Ecto neural progenitor cell (in vitro differentiated cells): ENCODE measurements at places on chromosomes 2 and 18.

GRCh38 chr2:99715956-99716355 is 226.1 kb upstream of the REV1 start:
- DNase-seq: no peak

DNA sequence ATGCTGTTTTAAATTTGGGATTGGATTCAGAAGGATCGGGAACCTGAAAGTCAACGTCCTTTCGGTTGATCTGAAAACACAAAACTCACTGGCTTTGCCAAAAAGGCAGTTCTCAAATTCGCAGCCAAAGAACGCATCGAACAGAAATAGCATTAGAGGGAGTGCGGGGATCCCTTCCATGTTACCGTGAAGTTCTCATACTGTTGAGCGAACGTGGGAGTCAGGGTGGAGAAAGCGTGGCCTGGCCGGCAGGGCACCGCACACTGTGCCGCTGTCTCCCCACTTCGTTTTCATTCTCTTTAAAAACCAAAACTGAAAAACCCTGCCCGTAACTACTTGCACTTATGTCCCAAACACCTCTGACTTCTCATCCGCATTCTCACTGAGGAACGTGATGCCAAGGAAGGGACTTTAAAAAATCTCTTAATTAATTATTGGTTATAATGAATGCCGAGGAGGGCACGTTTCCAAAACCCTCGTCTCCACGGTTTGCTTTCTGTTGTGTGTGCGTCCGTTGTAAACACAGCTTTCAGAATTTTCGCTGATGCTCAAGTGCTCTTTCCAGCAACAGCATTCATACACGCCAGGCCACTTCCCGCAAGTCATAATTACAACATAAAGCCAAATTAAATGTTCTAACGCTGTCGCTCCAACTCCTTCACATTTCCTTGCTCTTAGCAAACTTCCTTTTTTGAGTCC is 60.9 kb upstream of the TWIST2 start:
- DNase-seq: no peak

- no peak for DNase-seq
Measured at GRCh38 chr18:50306944-50307343, 19.5 kb upstream of the CXXC1 start.

DNA sequence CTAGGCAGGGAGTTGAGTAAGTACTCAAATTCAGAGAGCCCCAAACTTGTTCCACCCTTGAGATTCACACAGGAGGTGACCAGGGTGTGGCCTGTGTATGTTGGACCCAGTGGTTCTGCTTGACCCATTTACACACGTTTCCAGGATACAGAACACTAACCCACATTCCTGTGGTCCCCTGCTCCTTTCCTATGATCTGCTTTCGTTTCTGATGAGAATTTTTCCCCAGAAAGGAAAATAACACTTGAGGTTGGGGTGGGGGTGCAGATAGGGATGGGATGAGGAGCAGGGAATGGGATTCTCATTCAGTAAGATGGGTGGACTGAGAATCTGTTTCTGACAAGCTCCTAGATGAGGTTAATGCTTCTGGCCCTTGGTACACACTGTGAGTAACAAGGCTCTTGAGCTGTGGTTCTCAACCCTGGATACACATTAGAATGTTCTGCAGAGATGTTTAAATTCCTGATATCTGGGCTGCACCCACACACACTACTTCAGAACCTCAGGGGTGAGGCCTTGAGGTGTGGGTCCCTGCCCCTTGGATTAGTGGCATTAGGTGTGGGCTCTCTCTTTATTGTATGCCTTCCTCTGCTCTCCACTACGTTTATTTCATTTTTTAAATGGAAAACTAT is 58.4 kb downstream of the TPGS2 start:
- no peak for DNase-seq

- no peak for DNase-seq
Measured at GRCh38 chr2:186917866-186918265, 68.9 kb upstream of the ZSWIM2 start.

DNA sequence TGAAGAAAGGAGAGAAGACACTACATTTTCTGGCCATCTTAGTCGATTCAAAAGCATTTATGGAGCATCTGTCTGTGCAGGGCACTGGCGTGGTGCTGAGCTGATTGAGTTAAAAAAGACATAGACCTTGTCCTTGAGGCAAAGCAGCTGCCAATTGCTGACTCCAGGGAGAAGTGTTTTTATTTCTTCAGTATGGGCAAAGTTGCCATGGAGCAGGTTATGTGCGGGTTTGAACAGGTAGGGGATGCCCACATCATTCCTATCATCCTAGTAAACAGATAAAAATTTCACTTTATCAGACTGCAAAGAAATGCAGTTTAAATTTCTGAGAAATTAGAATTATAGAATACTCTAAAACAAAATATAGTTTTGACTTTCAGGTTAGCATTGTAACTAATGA is 125.8 kb downstream of the NUP35 start:
- DNase-seq: no peak

DNA sequence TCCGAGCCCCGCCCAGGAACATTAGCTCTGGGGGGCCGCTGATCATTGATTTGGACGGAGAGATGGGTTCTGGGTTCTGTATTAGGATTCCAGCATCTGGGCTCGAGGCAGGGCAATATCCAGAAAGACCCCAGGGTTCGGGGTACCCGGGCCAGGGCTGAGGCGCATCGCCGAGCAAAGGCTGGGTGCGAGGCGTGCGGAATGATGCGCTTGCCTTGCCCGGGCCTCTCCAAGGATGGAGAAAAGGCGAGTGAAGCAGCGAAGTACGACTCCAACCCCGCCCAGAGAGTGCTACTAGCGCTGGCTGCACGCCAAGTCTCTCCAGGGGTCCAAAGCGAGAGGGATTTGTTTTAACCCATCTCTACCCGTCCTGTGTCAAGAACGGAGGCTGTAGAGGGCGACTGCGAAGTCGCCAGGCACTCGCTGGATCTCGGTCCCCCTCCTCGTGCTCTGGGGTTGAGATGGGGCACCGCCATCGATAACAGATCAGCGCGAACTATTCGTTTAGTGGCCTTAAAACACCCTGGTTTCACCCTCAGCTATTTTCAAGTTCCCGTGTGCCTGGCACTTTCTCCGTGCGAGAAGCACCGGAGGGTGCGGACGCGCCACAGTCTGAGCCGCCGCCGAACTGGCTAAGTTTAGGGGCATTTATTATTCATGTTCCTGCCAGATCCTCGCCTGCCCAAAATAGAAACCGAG is 1.9 kb downstream of the ADCYAP1 start:
- peak; percentile 59 for DNase-seq

DNA sequence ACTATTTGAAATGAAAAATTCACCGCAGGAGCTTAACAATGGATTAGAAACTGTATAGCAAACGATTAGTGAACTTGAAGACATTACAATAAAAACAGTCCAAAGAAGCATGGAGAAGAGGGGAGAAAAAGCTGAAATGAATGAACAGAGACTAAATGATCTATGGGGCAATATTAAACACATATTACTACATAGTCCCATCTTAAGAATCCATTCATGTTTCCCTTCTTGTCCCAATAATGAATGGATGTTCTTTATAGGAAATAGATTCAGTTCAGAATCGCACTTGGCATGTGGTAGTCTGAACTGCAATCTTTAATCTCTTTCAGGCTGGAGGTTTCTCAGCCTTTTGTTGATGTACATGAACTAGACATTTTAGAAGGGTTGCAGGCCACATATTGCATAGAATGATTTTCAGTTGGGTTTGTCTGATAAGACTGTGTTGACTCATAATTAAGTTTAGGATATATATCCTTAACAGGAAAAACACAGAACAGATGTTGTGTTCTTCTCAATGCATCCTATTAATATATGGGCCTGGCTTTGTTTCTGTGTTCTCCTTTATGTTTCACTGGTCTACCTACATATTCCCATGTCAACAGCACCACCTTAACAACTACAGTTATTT is 27.9 kb downstream of the CCDC88A start:
- no peak for DNase-seq

- no peak for DNase-seq
Measured at GRCh38 chr2:132974467-132975095, 304.6 kb upstream of the LYPD1 start.

GRCh38 chr2:46014911-46015654 is 282.1 kb upstream of the EPAS1 start:
- no peak for DNase-seq

GRCh38 chr2:241340631-241341163 is 15.4 kb upstream of the FARP2 start:
- DNase-seq: no peak

DNA sequence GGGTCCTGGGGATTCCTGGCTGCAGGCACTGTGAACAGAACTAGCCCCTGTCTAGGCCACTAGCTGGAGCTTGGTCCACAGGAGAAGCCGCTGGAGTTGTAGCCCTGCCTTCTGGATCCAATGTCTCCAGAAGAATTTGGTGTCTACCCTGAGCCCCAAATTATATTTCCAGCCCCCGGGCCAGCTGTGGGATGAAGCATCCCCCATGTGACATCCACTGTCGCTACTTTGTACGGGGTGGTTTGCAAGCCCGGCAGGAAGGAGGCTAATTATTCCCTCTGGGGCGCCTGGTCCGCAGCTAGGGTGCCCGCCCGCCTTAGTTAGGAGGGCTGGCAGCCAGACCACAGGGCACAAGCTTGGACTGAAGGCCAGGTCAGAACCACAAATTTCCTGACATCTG is 106.5 kb downstream of the SMAD7 start:
- no peak for DNase-seq

GRCh38 chr2:107936433-107937359 is 49.6 kb upstream of the SLC5A7 start:
- DNase-seq: no peak

- no peak for DNase-seq
Measured at GRCh38 chr2:25313711-25314513, 27.8 kb downstream of the DNMT3A start.

GRCh38 chr18:2049986-2050385 is 521.3 kb downstream of the METTL4 start:
- DNase-seq: no peak

DNA sequence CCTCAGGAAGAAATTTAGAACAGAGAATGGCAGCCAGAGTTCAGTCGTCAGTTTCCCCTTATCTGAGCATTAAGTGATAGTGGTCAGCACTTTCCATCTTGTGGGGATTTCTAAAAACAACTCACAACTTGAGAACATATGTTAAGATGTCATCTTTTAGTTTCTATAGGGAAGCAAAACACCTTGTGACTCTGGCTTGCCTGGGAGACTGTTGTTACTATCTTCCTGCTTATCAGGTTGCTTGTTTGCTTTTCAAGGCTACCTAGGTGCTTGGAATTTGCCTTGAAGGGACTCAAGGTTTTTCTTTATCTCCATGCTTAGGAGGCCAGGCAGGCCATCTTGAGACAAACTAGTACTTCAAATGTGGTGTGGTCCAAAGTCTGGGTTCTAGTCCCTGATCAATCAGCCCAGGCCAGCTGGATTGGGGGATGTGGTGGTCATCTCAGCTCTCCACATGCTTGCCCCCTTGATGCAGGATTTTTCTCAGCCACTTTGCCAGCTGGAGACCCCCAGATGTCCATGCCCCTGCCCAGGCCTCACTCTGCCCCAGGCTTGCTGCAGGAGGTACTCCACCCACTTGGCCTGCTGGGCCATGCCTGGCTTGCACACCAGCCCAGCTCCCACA is 125.9 kb downstream of the LYPD1 start:
- DNase-seq: no peak

DNA sequence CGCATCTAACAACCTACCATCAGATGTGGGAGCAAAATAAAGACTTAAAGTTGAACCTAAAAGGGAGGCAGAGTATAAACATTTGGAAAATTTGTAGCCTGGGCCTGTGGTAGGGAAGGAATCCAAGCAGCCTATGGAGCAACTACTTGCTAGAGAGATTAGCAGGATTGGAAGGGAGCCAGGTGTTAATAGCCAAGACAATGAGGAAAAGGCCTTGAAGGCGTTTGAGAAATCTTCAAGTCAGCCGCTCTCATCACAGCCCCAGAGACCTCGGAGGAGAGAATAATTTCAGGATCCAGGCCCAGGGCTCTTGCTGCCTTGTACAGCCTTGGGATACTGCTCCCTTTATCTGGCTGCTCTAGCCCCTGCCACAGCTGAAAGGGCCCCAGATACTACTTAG is 219.7 kb downstream of the THSD7B start:
- no peak for DNase-seq

DNA sequence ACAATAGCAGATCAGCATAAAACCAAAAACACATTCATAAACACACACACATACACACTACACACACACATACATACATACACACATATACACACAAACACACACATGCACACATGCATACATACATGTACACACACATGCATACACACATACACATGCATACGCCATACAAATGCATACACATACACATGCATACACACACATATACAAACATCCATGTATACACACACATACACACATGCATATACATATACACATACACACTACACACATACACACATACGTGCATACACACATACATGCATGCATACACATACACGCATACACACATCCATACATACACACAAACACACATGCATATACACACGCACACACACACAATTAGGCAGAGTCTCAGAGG is 490.1 kb downstream of the TNS1 start:
- DNase-seq: no peak

DNA sequence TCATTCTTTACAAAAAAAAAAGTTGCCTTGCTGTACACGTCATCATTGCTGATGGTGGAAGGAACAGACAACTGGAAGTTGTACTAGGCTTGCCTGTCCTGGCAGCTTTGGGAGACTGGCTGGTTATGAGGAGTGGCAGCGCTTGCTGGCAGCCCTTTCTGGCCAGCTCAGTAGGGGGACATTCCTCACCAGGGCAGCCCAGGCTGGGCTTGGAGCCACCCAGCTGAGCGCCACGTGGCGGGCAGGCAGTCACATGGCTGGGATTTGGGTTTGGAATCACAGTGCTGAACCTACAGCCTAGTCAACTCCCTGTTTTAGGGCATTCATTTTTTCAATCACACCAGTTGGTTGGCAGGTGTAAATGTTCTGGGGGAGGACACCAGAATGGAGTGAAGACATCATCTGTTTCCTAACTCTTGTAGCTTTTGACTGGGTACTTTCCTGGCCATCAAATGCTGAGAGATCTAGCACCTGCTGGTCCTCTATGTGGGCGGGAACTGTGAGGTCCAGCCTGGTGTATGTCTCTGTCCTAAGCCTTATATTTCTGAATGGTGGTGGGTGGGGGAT is 139.3 kb downstream of the SETBP1 start:
- no peak for DNase-seq

- no peak for DNase-seq
Measured at GRCh38 chr2:43576981-43577892, 18.6 kb downstream of the THADA start.

- DNase-seq: no peak
Measured at GRCh38 chr2:56615760-56616159, 432.0 kb downstream of the CCDC85A start.

- DNase-seq: no peak
Measured at GRCh38 chr2:66317268-66317890, 117.5 kb upstream of the MEIS1 start.

DNA sequence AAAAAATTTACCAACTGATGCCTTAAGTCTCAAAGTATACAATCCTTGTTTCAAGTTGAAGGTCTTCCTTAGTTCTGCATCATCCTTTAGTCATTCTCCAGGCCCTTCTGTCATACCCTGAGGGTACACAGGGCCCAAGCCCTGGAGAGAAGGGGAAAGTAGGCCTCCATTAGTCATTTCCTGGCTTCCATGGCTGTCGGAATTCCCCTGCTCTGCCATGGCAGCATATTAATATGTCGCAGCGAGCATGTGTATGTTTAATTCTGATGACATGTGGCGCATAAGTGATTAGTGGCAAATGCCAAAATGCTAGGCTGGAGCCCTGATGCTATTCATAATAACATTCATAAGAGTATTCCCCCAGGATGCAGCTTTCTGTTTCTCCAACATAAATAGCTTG is 22.1 kb downstream of the GPR39 start:
- DNase-seq: no peak
